Tongue (tissue), 3 donors: ENCODE measurements at places on chromosomes 7 and 10. TPM values are rescaled to one million over a fixed set of nuclear protein-coding genes. Genes with fewer than 3 reads are reported as not detected.
A peak's percentile ranks its signal among the peaks of the same experiment; 100 is the strongest.

Gene OR13A1
- total RNA-seq = not detected

Gene GARIN1A
- total RNA-seq = 0.10 TPM

Gene ICA1
- total RNA-seq = 4.6 TPM

Gene HOGA1
- 7.3 TPM for total RNA-seq

GRCh38 chr7:20647036-20647435 is 31.6 kb downstream of the ABCB5 start:
- no peak for DNase-seq

GRCh38 chr7:91898240-91898992 is 17.9 kb upstream of the MTERF1 start:
- no peak for DNase-seq

DNA sequence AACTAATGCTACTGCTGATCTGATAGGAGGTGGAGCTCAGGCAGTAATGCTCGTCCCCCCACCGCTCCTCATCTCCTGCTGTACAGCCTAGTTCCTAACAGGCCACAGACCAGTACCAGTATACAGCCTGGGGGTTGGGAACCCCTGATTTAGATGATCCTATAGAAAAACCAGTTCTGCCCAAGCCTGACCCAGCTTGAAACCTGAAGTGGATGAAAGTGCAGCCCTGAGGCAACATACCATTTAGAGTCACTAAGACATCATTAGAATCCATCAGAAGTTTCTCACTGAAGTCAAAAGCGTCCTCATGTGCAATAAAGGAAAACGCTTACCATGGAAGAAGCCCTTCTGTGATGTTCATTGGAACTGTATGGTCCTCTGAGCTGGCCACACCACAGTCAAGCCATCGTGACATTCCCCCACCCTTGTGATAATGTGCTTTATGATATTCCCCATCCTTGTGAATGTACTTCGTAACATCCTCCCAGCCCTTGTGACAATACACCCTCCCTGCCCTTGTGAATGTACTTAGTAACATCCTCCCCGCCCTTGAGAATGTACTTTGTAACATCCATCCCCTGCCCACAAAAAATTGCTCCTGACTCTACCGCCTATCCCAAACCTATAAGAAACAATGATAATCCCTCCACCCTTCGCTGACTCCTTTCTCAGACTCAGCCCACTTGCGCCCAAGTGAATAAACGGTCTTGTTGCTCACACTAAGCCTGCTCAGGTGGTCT is 65.9 kb upstream of the HECTD2 start:
- no peak for DNase-seq

- DNase-seq = peak; percentile 58
These were observed 22.9 kb upstream of the NANOS1 start for GRCh38 chr10:119006451-119007210.

DNA sequence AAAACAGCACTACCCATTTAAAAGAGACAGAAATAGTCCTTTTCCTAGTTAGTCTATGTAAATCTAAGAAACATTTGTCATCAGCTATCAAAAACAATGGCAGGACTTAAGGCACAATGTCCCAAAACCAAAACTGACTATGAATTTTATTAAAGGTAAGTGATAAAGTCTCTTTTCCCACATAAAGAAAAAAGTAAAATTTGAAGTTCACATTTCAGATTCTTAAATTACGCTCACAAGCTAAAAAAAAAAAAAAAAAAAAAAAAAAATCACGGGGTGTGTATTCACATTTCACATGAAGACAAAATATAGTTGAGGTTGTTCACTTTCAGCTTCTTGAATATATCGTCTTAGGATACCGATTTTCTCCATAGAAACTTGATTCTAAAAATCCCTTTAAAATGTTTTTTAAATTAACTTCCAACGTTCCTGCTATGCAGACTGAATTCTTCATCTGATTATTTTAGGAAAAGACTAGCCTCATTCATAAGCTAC is 1.6 kb downstream of the P4HA1 start:
- peak; percentile 24 for DNase-seq

DNA sequence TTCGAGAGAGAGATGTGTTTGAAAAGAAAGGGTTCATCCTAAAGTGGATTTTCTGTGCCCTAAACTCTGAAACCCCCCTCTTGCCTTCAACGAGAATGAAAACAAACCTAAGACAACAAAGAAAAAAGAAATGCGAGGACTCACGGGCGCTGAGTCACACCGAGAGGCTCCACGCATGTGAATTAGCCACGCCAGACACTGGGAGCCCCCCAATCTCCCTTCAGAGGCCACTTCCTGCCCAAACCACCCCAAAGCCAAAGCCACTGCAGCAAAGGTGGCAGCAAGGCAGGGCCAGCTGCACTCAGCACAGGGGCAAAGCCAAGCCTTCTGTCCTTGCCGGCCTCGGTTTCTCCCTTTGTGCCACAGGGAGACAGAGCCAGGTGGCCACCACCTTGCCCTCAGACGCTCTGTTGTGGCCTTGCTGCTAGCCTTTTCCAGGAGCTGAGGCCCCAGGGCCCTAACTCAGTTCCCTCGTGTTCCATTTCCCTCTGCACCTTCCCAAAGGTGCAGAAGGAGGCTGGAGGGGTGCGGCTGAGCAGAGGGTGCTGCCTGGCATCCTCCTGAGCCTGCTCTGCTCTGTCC is 93.3 kb downstream of the FAM53B start:
- no peak for DNase-seq

- no peak for DNase-seq
These were observed 84.0 kb downstream of the HIPK2 start for GRCh38 chr7:139693651-139694388.

DNA sequence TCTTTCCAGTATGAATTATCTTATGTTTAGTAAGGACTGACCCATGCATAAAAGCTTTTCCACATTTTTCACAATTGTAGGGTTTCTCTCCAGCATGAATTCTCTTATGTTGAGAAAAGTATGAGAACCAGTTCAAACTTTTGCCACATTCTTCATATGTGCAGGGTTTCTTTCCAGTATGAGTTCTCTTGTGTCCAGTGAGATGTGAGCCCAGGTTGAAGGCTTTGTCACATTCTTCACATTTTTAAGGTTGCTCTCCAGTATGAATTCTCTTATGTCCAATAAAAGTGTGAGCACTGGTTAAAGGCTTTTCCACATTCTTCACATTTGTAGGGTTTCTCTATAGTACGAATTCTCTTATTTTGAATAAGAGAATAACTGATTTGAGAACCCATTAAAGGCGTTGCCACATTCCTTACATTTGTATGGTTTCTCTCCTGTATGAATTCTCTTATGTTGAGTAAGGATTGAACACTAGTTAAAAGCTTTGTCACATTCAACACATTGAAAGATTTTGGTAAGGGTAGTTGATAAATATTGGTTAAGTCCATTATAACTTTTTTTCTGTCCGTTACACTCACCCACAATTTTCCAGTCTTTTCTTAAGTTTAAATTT is 911.0 kb upstream of the ZNF722 start:
- DNase-seq = no peak

DNA sequence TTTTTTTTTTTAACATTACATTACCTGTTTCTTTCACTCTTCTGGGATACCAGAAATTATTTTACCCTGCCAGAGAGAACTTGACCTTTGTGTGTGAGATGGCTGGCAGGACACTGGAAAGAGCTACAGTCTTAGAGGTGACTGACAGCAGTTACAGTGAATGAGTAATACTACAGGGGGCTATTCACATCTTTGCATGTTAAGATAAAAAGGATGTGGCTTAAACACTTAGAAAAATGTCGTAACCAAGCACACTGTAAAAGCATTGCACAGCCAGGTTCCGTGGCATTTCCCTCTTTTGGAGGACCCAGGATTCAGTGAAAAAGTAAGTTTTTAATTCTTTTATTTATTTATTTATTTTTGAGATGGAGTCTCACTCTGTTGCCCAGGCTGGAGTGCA is 18.8 kb upstream of the TBC1D12 start:
- no peak for DNase-seq

GRCh38 chr7:55336540-55336939 is 28.6 kb upstream of the LANCL2 start:
- no peak for DNase-seq

GRCh38 chr7:156836443-156836842 is 56.5 kb downstream of the LMBR1 start:
- peak; percentile 59 for DNase-seq

DNA sequence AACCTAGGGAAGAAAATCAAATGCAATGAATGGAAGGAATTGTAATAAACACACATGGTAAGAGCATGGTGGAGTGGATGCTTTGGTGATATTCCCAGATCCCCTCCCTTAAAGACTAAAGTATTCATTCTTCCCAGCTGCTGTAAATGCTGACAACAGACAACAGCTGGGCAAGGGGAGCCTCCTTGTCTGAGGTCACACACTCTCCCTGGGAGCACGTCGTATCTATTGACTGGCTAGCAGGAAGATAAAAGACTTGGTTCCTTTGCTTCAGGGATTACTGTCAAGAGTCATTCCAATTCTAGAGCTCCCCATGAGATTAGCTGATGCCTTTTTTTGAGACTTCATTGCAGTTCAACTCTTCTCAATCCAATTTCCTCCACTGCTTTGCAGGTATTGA is 443.5 kb upstream of the ETV1 start:
- DNase-seq = peak; percentile 78

DNA sequence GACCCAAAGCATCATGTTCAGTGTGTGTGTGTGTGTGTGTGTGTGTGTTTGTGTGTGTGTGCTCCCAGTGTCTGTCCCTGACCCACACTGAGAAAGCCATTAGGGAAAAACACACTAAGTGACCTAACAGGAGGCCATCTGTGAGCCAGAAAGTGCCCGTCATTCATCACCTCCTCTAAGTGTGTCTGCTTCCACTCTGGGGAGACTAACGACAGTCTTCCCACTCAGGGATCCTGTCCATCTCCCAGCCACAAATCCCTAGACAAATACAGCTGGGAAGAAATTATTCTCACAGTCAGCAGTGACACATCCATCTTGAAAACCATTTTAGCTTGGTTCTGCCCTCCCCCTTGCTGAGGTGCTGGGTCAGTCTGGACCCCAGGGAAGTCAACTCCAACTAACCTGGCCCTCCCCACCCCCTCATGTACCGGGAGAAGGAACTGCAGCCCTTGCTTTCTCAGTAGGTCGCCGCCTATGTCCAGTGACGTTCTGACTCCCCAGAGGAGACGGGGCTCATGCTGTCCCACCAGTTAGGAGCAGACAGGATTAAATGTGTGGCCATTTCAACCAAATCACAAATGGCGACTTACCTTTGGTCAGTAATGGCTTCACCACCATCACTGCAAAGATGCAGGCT is 296.5 kb upstream of the ZNF32 start:
- no peak for DNase-seq
